ENCODE measurements at places on chromosomes 11 and 22.

- no peak for DNase-seq
Measured at GRCh38 chr22:47091921-47092700, 329.7 kb downstream of the TBC1D22A start.

DNA sequence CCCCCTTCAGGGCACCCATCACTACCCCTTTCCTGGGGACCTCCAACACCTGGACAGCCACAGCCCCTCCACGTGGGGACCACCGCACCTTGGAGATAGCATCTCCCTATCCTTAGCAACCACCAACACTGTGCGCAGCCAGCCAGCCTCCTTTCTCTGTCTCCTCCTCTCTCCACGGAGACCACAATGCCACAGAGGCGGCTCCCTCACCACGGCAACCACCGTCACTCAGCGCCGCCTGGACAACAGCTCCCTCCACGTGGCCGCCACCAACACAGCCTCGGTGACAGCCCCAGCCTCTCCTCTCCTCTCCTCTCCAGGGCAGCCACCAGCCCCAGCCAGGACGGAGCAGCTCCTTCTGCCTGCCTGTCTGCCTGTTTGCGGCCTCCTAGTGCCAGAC lies 10.5 kb downstream of the ELFN2 start:
- DNase-seq: peak; percentile 50

DNA sequence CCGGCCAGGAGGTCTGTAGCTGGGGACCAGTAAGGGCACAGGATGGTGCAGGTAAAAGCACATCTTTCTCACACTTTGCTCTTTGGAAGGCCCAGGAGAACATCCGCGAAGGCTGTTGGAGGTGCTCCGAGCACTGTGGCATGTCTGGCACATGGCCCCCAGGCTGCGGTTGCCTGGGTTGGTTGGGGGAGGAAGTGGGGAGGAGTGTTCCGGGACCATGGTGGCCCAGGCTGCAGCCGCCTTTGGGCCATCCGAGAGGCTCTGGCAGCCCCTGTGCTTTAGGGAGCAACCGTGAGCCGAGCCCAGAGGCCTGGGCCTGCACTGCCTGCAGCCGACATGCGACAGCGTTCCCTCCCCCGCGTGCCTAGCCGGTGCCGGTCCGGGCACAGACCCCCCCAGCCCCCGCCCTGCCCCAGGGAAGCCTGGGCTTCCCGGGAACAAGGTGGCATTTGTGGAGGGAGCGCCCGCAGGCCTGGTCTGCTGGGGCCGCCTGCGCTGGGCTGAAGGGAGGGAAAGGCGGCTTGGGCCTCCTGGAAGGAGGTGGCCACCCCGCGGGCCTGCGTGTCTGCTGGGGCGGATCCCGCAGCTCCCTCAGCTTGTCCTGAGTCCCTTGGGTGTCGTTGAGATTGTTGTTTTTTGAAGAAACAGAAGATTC lies 57.9 kb downstream of the GRAMD4 start:
- no peak for DNase-seq

DNA sequence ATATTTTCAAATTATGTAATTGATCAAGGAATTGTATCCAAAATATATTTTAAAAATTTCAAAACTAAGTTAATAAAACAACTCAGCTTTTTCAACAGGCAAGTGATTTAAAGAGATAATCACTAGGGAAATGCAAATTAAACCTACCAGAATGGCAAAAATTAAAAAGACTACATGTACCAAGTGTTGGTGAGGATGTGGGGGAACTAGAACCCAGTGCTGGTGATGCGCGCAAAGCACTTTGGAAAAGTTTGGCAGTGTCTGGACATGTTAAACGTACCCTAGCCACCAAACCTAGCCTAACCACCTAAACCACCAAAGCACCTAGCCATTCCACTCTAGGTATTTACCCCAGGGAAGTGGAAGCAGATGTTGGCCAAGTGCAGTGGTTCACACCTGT lies 22.9 kb downstream of the PACSIN2 start:
- DNase-seq: no peak

DNA sequence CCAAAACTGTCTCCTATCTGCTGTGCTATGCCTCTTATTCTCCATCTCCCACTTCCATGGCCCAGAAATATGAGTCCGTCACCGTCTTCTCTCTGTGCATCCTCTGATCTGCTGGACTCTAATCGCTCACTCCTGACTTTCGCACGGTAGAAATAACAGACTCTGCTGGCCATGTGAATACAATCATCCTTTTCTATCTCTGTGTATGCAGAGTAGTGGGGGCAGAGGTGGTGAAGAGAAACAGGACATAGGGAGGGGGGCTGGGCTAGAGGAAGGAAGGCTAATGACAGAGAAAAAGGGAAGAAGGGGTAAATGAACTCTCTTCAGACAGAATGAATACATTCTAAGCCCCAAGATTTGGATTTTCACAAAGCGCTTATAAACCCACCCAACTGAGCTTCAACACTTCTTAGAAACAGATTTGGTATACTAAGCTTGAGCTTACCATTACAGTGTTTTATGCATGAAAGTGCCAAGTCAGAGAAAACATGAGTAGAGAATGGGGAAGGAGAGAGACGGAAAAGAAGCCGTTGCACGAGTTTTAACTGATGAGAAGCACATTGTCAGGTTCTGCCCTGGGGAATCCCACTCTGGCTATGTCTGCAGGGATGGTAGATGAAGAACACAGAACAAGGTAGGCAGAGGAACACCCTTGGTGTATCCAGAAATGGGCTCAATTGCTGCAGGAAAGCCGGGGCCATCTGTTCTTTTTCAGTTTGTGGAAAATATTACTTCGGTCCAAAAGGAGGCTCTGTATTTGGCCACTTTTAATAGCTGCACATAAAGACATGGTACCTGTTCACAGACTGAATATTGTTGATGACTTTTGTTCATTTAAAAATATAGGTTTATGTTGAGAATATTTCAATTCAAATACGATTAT lies 324.7 kb downstream of the ETS1 start:
- DNase-seq: no peak

DNA sequence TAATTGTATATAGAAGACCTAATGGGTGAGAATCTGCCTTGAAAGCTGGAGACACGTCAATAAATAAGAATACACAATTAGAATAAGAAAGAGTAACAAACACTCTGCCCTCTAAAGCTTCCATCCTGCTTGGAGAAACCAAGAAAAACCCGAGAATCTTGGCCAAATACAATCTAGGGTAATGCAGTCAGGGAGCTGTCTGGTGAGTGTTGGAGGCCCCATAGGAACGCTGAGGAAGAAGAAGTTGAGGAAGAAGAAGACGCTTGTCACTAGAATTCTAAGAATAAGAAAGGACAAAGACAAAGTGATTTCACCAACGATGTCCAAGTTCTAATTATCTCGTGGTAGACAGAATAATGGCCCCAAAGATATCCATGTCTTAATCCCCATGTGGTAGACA lies 4485.9 kb upstream of the OR11H1 start:
- no peak for DNase-seq

DNA sequence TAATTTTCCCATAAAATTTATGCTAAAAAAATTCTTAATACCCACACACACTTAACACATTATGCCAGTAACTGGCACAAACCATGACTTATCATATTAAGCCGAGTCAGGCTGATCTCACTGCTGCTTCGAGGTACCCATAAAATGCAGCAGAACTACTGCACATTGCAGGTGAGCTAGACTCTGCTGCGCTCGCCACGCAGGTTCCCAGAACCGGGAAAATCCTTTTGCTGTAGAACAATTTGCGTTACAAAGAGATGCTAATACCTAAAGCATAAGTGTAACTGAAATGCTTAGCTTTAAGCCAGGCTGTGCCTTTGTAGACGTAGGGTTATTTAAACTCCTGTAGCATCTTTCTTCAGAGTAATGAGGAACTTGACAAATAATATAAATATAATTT lies 200.3 kb downstream of the MSANTD4 start:
- no peak for DNase-seq

GRCh38 chr22:19615867-19616581 lies 91.8 kb upstream of the CLDN5 start:
- no peak for DNase-seq

DNA sequence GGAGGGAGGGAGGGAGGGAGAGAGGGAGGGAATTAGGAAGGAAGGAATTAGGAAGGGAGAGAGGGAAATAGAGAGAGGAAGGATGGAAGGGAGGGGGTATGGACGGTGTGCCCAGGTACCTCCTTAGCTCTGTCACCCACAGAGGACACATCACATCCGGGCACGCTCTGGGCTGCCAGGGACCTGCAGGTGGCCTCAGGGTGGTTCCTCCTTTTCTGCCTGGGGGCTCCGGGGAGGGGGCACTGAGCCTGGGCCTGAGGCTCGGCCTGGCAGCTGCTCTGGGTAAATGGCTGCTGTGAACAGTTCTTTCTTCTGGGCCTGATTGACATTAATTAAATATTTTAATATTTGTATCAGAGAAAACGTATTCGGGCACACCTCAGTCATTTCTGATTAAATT lies 733.5 kb downstream of the BRD1 start:
- no peak for DNase-seq

GRCh38 chr22:29726512-29727130 lies 6.8 kb downstream of the CABP7 start:
- no peak for DNase-seq

GRCh38 chr11:25057861-25058260 lies 561.0 kb downstream of the LUZP2 start:
- DNase-seq: no peak

DNA sequence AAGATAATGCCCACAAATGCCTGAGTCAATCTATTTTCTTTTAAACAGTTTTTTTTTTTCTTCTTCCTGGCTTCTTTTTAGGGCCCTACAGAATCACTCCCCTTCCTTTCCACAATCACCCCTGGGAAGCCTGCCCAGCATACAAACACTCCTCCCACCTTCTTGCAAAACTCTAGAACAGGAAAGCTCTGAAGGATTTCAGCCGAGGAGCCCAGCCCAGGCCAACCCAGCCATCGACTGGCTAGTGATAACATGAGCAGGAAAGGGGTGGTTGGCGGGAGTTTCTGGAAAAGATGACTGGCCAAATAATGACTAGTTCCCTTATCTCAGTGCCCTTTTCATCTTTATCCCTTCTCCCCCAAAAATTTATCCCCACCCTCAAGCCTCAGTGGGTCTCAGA lies 68.2 kb downstream of the USP35 start:
- DNase-seq: peak; percentile 30

GRCh38 chr11:10017911-10018310 lies 276.1 kb downstream of the SBF2 start:
- no peak for DNase-seq

- DNase-seq: no peak
Measured at GRCh38 chr11:79419120-79419519, 21.7 kb downstream of the TENM4 start.

DNA sequence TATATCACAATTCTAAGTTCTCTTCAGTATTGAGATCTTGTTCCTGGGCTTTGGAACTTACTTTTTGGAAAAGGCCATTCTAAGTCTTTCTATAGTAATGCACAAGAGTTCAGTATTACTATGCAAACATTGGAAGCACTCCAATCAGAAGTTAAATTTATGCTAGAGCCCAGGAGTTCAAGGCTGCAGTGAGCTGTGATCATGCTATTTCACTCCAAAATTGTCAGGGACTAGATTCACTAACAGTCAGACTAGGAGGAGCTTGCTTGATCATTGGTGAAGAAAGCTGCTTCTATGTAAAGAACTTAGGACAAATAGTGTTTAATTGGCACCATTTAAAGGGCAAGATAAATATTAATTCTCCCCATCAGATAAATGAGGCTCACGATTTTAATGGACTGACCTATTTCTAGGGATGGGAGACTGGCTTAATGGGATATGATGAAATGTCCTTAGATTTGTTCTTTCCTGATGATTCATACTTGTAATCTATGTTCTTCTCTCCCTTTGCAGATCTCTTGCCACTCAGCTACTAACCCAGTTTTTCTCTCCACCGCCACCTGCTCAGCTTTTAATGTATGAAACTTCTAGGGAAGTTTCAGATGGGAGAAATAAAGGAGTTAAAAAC lies 32.6 kb upstream of the TMEM123 start:
- no peak for DNase-seq

DNA sequence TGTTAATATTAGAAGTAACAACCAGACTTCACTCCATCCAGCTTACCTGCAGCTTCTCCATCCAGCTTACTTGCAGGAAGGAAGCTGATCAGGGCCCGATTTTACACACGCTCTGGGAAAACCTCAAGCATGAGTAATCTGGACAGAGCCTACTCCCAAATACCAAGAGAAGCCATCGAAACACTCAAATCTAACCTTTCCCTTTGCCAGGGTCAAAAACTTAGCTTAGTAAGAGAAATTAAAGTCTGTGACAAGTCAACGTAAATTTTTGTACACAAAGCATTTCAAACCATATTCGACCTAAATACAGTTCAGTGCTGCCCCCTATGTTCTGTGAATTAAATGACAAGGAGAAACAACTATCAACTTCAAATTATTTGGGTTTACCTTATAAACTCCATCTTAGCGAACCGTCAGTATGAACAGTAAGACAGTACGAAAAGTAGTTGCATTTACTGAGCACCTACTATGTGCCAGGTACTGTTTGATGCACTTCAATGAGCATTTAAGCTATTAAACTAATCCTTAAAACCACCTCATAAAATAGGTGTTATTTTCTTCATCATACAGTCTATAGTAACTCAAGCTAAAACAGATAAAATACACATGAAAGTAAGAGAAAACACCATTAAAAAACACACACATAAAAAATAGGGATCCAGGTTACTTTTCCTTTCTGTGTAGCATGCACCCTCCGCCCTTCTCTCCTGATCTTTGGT lies 36.9 kb downstream of the ARFGAP3 start:
- DNase-seq: no peak

DNA sequence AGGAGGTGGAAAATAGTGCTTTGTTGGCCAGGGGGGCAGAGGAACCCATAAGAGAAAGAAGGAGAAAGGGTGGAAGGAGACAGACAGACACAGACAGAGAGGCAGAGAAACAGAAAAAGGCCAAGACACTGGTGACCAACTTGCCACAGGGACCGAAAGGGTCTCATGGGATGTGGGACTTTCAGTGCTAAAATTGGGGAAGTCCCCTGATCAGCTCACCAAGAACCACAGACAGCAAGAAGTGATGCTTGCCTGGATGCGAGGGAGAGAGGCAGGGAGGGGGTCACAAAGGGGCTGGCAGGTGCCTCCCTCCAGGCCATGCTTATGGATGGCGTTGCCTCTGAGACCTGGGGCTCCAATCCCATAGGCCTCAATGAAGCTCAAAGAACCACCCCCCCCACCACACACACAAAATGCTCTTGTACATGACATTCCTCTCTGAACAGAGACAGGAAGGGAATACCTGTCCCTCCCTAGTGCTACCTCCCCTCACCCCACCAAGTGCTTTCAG lies 413.4 kb downstream of the MN1 start:
- DNase-seq: no peak

- peak; percentile 52 for DNase-seq
Measured at GRCh38 chr11:95108159-95108611, 18.5 kb downstream of the ENDOD1 start.

GRCh38 chr11:5705688-5706087 lies 16.1 kb downstream of the TRIM22 start:
- no peak for DNase-seq

DNA sequence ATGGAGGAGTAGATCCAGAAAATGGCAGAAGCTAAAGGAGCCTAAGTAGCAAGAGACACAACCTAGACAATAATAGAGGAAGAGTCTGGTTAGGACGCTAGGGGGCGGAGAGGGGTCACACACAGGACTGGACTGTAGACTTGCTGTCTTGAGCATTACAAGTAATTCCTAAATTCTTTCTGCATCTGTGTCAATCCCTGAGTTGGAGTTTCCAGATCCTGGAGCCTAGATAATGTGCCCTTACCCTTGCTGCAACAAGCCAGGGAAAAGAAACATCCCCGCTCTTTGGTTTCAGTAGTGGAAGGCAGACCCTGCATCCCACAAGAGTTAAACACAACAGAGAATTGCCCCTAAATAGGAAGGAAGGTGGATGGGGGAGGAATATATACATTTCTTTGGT lies 14.9 kb upstream of the CCDC73 start:
- DNase-seq: peak; percentile 72

GRCh38 chr22:23551385-23551784 lies 28.7 kb downstream of the IGLL1 start:
- DNase-seq: no peak
